Karpas-422 (cell line): ENCODE measurements at places on chromosomes 1 and 21.

DNA sequence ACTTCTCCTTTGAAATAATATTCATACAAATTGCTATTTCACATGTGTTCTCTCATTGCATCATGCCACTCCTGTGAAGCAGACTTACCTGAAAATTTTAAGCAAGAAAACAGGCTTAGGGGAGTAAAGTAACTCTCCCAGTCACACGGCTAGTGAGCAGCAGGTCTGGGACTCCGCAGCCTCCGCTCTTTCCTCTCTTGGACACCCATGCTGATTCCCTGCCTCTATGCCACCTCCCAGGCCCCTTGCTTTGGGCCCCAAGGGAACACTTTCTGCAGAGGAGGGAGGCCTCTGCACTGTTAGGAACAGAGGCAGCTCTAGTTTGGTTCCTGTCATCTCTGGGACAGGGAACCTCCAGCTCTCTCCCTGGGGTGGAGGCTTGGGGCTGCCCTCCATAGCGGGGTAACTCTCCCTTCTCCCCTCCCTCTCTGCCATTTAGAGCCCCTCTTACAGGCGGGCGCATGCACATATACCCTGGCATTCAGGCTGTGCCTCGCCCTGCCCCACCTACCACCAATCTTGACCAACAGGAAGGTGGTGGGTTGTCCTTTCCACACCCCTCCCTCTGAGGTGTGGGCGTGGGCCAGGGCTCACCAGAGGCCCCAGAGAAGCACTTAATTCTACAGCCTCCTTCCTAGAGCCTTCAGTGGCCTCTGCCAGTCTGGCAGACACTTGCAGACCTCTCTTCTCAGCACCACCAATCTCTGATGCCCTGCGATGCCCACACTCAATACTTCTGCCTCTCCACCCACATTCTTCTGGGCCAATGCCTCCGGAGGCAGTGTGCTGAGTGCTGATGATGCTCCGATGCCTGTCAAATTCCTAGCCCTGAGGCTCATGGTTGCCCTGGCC lies at the start of gene RXFP4:
TSS of gene RXFP4 (plus strand) at position 646 of the 852 bp plus-strand sequence. CDS start at position 718, 72 bp downstream.
- DNase-seq = peak; percentile 90

GRCh38 chr1:4638345-4638729 lies 16.1 kb upstream of the AJAP1 start:
- peak; percentile 55 for DNase-seq

- DNase-seq = no peak
These were observed 3.0 kb upstream of the AIM2 start for GRCh38 chr1:159079525-159079924.

DNA sequence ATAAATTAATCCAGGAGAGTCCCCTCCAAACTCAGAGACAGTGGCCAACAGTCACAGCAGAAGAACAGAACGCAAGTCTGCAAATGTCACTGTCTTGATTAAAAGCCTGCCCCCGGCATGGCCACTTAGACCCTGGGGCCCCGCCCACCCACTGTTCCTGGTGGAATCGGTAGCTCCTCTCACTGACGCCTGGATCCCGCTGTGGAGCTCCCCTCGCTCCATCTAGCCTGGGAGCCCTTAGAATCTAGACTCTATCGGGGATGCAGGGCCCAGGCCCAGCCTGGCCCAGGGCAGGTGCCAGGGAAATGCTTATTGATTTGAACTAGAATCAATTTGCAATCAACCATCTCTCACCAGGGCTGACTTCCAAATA lies 21.4 kb upstream of the PLEKHG5 start:
- no peak for DNase-seq

GRCh38 chr1:203291201-203292096 lies 13.9 kb upstream of the BTG2 start:
- DNase-seq = no peak

- no peak for DNase-seq
These were observed 16.4 kb downstream of the TFB2M start for GRCh38 chr1:246549665-246550064.

GRCh38 chr1:86928819-86929218 lies 14.4 kb downstream of the HS2ST1 start:
- DNase-seq = no peak

DNA sequence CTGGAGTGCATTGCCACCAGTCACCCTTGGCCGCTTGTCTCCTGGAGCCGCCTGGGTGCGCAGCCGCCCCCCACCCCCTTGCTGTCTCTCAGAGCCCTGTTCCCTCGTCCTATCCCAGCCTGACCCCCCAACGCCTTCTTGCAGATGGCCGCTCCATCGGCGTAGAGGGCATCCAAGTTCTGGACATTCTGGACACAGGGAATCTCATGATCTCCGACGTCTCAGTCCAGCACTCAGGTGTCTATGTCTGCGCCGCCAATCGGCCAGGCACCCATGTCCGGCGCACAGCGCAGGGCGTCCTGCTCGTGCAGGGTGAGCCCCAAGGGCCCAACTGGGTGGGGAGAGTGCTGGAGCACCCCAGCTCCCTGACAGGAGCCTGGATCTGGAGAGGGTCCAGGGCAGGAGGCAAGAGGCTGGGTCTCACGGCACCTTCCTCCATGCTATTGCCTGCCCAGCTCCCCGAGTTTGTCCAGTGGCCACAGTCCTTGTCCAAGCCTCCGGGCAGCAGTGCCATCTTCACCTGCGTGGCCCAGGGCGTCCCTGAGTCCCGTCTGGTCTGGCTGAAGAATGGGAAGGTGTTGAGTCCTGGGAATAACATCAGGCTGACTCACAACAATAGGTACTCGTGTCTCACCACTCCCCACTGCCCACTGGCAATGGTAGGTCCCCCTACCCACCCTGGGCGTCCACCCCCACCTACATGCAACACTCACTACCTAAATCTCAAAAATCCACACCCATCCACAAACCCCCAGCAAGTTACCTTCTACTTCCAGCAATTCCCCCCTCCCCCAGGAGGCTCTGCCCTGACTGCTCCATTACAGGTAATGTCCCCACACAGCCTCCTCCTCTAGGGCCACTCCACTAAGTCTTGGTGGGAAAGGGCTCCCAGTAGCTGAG lies 24.6 kb downstream of the SLC27A3 start:
- DNase-seq = no peak

- DNase-seq = peak; percentile 53
These were observed 569 bp downstream of the ATF3 start for GRCh38 chr1:212608959-212609700.

DNA sequence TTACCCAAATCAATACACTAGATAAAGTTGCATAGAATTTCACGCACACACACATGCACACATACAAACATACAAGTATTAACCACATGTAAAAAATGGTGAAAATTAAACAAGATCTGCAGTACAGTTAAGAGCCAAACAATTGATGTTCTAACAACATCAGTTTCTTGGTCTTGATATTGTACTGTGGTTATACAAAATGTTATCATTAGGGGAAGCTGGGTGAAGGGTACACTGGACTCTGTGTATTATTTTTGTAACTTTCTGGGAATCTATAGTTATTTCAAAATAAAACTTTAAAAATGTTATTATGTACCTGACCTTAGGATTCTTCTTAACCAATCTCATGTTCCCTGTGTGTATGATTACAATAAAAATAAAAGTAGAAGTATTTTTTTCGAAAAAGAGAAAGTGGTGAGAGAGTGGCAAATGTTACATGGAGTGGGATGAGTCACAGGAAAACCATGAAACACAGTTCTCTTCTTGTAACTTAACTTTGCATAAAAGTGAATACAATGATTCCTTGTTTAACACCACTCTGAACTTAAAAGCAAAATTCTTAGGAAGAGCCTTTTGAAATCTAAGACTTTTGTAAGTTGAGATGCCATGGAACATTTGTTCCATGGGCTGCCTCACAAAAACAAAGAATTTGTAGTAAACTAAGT lies 101.6 kb upstream of the RUNX1 start:
- DNase-seq = no peak

- no peak for DNase-seq
These were observed 586.3 kb downstream of the LRRIQ3 start for GRCh38 chr1:73611681-73612080.

DNA sequence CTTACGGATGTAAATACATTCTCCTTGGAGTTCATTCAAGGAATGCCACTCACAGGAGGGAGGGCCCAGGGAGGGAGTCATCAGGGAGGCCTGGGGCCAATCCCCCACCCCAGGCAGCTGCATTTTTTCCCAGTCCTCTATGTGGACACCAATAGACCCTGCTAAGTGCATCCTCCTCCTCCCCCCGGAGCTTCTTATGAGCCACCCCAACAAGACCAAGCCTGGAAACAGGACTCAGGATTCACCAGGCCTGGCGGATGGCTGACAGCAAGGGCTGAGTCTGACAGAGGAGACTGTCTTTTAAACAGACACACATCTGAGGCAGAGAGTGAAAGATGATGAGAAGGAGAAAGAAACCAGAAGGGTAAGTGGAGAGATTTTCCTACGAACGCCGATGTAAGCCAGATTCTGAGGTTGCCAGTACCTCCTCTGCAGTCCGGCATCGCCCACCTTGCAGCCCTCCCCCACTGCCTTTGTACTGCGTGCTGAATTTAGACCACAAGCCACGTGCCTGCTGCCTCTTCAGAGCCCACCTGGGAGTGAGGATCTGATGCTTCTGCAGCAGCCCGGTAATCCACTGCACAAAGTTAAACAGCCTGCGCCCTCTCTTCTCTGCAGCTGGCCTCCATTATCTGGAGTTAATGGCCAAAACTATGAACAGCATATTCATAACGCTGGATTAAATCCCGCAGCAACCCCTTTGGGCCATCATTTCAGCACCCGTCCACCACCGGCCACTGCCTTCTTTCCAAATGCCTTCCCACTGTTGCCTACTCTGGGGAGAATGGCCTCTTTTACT lies 17.6 kb upstream of the SFPQ start:
- DNase-seq = no peak

DNA sequence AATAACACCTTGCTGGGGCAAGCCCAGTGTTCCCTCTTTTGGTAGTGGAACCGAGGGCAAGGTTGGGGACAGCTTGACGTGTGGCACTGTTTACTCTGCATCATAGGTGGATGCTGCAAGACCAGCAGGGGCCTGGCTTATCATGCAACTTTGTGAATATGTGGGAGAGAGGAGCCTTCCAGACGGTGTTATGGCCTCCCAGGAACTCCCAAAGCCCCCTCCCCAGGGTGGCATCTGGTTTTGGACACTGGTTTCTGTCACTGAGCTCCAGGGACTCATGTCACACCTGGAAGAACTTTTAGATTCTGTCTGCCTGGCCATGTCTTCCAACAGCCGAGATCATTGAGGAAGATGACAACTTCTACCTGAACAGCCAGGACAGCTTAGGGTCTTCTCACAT lies 1.4 kb upstream of the TLR5 start:
- no peak for DNase-seq

DNA sequence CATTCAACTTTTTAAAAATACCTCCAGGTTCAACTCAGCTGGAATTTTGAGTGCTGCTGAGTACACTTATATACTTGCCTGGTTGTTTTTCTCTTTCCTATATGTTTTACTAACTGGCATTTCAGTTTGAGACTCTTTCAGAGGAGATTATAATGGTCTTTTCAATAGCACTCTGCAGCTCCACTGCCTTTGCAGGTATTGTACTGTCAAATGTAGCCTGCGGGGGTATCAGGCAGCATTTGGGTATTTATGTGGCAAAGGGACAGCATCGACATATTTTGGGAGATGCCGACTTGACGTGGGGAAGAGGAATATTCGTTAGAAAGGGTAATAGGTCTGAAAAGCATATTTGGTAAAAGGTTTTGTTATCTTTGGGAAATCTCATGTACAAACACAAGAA lies 11.1 kb upstream of the TGFBR3 start:
- no peak for DNase-seq

GRCh38 chr1:66436378-66437135 lies 97.4 kb upstream of the SGIP1 start:
- DNase-seq = peak; percentile 73

DNA sequence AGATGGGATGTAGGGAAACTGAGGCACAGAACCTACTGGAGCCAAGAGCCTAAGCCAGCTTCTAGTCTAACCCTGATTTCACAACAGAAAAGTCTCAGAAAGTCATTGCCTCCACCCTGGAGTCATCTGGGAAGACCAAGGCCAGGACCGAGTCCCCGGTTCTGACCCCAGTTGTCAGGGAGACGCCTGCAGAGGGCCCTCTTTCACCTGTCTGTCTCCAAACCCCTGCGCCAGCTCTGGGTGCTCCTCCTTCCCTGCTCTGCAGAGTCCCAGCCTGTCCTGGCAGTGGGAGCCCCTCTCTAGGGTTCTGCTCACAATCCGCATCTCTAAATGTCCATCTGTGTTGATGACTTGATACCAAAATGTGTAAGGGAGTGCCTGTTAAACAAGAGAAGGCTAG lies 149.7 kb downstream of the PGBD5 start:
- DNase-seq = no peak

- no peak for DNase-seq
These were observed 21.3 kb upstream of the PRSS38 start for GRCh38 chr1:227793948-227794816.

GRCh38 chr1:172167796-172168596 lies 252.5 kb upstream of the C1orf105 start:
- no peak for DNase-seq

GRCh38 chr1:48190881-48191280 lies 31.6 kb upstream of the SLC5A9 start:
- no peak for DNase-seq

DNA sequence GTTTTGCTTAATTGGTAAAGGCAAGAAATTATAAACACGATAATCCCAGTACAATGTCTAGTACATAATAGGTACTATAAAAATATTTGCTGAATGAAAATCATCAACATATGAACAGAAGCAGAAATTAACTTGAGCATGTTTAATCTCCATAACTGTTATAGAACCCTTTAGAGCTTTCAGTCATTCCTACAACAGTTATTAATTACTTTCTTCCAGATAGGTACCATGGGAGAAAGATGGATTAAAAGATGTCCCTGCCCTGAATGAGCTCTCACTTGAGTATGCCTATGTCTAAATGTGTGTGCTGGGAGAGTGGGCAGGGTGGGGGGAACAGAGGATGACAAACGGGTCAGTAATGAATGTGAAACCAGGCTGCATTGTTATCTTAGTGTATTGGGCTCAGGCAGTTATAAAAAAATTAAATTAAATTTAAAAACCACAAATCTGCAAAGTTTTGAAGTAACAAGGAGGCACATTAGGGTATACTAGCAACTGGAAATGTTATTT lies 2.4 kb downstream of the EPS15 start:
- peak; percentile 56 for DNase-seq

DNA sequence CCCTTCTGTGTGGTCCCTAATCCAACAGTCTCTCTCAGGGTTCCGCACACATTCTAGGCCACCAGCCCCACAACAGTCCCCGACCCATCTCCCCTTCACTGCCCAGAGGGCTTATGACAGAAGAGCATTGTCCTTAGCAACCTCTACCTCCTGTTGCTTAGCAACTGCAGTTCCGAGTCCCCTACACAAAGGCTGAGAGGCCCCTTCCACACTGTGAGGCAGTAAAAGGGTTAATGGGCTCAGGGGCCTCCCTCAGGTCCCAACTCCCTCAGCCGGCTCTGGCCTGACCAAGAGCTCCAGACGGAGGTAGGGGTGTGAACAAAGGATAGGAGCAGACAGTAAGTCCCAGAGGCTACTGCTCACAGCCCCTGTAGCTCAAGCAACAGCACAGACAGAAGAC lies 4.3 kb downstream of the IGSF9 start:
- no peak for DNase-seq

DNA sequence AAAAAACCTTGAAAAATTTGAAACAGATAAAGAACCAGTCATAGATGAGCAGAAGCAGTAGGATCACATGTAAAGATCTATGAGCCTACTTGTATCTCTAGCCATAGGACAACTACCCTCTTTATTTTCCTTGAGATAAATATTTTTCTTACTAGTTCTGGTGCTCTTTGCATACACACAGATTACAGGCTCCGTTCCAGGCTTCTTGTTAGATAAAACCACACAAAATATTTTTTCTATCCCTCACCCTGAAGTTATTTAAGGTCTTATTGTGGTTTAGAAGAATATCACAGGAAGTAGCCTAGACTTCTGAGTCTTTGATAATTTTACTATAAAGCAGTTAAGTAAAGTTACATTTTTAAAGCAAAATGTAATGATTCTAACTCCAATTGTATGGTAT lies 512.2 kb downstream of the NEGR1 start:
- DNase-seq = no peak

- DNase-seq = no peak
These were observed 263.3 kb downstream of the KIF26B start for GRCh38 chr1:245418077-245418476.
